Activated CD8-positive, alpha-beta memory T cell treated with anti-CD3 and anti-CD28 coated beads for 1 hour (primary cell): ENCODE measurements at places on chromosomes 1 and 21.

GRCh38 chr1:233290396-233291034 is 5.0 kb downstream of the PCNX2 start:
- no peak for DNase-seq

DNA sequence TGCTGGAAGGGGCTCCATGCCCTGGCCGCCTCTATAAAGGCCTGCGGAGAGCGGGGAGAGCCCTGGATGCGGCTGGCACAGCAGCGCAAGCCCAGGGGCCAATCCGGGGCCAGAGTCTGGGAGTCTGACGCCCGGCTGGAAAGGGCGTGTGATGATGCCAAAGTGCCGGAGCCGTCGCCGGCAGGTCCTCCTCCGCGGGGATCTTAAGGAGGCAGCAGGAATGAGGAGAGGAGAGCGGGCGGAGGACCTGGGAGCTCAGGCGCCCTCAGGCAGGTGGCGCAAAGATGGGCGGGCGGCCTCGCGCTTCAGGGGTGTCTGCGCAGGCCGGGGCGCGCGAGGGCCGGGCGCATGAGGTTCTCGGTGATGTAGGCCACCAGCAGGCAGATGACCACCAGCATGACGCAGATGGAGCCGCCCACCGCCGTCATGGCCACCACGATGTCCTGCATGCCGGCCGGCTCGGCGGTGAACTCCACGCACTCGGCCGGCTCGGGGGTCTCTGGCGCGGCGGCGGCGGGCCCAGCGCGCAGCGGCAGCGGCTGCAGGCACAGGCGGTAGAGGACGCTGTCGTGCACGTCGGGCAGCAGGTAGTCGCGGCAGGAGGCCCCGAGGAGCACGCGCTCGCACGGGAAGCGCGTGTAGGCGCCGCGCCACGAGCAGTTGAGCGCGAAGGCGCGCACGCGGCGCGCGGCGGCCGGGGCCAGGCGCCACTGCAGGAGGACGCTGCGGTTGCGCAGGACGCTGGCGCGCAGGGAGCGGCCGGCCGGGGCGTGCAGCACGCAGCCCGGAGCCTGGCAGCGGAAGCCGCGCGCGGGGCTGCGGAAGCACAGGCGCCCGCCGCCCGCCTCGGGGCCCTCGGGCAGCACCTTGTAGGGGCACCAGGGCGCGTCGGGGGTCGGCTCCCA is 653 bp downstream of the FNDC10 start:
- DNase-seq: no peak

GRCh38 chr1:87044424-87044823 is 130.0 kb downstream of the HS2ST1 start:
- DNase-seq: no peak

GRCh38 chr1:156639601-156640101 is 2.3 kb upstream of the BCAN start:
- DNase-seq: no peak

GRCh38 chr1:224505454-224506093 is 71.0 kb upstream of the WDR26 start:
- DNase-seq: no peak

- DNase-seq: no peak
These were observed 8.9 kb downstream of the CHI3L2 start for GRCh38 chr1:111236379-111236778.

GRCh38 chr1:186948535-186948934 is 119.8 kb downstream of the PLA2G4A start:
- DNase-seq: no peak

- no peak for DNase-seq
These were observed 27.8 kb downstream of the DNM3 start for GRCh38 chr1:171869097-171869496.

- no peak for DNase-seq
These were observed 107.5 kb downstream of the RGL1 start for GRCh38 chr1:183912265-183912886.

DNA sequence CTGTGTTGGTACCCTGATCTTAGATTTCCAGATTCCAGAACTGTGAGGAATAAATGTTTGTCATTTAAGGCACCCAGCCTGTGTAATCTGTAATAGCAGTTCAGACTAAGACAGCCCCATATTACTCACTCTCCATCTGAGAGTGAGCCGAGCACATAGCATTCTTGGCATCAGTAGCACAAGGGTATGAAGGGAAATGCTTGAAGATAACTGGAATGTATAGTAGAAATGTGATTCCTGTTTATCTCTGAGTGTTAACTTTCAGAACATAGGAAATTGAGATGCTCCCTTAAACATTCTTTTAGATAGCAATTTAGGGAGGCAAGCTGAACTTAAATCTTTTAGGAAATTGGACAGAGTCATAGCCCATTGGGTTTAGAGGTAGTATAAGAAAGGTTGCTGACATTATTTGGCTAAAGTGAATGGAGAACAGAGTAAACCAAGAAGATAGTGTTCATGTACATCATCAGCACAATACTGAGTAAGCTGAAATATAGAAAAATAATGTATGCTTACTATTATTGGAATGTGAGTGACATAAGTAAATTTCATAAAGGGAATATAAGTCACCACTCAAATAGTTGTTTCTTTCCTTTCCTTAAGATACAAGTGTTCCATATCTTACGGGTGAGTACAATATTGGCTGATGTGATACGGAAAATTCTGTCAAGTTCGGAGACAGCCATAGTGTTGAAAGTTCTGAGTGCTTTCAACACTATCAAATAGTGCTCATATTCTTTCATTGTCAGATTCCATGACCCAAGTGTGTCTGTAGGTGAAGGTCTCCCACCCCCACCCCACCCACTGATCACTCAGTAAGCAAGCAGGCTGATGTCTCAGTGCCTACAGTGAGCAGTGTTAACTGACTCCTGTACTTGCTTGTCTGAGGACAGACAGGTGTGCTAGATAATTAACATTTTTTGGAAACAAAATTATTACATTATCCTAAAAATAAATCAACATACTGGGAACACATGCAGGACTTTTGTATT is 73.7 kb downstream of the LRRC8D start:
- no peak for DNase-seq

GRCh38 chr1:237774246-237774645 is 116.5 kb downstream of the ZP4 start:
- no peak for DNase-seq

GRCh38 chr1:9340172-9340854 is 47.6 kb downstream of the SPSB1 start:
- no peak for DNase-seq

DNA sequence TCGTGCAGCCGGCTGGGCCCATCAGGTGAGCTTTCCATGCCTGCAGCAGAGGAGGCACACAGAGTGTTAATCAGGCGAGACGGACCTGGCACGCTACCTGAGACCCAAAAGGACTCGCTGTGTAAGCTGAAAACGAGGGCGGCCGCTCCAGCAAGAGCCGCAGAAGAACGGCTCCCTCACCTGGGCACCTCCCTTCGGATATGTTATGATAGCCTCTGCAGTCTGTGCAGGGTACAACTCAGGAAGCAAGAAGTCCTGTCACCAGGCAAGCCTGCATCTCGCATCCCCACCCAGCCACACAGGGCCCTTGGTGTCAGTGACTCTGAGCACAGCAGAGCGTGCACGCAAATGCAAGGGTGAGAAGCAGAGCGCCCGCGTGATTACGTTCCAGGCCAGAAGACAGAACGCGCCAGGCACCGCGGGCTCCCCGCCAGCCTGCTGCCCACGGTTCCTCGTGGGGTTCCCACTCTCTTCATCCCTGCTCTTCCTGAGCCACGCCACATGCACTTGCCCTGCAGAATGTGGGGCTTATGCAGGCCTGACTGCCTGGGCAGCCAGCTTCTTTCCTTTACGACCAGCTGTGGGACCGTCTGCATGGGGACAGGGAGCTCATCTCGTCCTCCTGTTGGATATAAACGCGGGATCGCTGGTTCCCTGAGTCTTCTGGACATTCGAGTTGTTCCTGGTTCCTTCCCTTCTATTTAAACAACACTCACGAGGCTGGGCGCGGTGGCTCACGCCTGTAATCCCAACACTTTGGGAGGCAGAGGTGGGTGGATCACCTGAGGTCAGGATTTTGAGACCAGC is 20.2 kb upstream of the LRRC47 start:
- no peak for DNase-seq

DNA sequence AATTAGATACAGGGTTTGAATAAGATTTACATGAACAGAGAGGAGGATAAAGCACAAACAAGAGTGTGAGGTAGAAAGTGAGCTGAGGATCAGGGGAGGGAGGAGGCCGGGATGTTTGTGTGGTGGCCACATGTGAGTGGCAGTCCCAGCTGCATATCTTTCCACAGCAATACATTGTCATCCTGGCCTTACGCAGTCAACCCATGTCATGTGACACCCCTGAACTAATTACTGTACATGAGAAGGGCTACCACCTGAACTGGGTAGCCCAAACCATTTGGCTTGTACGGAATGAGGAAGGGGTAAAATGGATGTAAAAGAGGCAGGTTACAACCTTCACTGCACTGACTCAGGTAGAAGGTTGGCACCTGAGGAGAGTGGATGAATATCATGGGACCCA is 4.2 kb downstream of the SLAMF7 start:
- DNase-seq: no peak

DNA sequence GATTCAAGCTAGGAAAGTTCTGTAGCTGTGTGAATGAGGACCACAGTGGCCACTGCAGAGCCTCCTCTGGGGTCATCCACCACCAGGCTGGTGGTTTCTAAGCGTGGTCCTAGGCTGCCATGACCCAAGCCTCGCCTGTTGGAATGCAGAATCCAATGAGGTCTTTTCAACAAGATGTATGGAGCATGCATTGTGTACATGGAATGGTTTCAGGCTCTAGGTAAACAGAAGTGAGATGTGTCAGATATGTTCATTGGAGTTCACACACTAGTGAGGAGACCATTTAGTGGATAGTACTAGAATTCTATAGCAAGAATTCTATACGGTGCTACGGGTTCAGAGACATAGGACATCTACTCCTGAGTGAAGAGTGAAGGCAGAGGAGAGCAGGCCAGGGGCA is 10.7 kb downstream of the RNU5D-1 start:
- no peak for DNase-seq

GRCh38 chr1:19643602-19644394 is at the start of gene NBL1:
Gene NBL1 (plus strand): TSS chr1:19644311. CDS start chr1:19655031, 10,720 bp downstream.
- peak; percentile 65 for DNase-seq

DNA sequence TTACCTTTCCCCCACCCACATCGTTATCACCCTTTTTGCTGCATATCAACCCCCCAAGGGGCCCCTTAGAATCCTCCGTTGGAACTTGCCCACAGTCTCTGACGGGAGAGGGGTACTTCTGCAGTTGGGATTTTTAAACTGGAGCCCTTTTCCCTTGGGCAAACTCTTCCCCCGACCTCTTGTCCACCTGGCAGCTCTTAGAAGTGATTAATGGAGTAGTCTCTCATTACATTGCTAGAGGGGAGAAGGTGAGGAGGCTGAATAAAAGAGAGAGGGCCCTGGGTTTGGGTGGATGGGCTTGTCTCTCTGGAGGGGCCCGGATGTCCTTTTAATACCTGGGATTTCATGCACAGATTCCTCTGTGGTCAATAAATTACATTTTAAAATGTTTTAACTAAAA is 27.2 kb upstream of the TSPAN2 start:
- no peak for DNase-seq

DNA sequence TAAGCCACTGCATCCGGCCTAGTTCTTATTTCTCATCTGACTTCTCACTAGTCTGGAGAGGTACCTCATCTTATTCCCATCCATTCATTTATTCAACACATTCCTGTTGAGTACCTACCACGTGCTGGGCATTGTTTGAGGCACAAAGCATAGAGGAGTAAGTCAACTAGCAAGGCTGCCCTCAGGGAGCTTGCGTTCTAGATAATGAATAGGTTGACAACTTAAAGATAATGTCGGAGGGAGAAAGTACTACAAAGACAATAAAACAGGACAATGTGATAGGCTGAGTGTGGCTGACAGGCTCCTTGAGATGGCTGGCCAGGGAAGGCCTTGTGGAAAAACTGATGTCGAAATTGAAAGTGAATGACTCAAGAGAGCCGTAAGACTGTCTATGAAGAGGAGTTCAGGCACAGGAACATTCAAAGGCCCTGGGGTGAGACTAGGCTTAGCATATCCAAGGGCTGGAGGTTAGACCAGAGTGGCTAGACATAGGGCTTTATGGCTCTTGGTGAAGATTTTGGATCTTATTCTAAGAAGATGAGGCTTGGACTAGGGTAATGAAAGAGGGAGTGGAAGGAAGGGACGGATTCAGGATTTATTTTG is 18.3 kb downstream of the SPATA21 start:
- DNase-seq: no peak

DNA sequence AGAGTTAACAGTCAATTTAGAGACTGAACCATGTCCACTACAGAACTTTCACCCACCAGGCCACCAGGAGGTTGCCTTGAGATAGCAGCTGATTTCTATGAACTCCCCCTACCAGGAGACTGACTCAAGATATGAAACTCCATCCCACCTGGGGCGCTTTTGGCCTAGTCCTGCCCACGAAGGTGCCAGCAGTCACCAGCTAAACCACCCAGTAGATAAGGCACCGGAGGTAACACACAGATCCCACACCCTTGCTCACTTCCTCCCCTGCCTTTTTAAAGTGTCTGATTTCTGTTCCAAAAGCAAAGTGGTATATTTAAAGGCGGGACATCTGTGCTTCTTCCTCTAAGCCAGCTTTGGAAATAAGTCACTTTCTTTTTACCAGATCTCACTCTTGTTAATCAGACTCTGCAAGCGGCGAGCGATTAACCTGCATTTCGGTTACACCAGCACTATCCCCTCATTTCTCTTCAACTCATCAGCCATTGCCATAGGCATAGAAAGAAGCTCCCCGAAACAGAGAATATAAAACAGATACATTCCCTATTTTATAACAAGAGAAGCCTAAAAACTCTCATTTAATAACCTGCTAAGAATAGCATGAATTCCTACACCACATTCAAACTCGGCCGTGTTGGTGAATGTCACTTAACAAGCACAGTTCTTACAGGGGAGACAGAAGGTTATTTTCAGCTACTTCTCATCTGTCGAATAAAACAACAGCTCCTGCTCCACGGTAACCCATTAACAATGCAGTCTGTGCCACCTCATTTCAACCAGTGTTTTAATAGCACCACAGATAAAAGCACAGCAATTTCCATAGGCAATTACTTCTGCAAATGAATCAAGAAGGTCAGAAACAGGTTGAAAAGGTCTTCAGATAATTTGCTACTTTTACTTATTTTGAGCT is 318.1 kb downstream of the KCNH1 start:
- no peak for DNase-seq

DNA sequence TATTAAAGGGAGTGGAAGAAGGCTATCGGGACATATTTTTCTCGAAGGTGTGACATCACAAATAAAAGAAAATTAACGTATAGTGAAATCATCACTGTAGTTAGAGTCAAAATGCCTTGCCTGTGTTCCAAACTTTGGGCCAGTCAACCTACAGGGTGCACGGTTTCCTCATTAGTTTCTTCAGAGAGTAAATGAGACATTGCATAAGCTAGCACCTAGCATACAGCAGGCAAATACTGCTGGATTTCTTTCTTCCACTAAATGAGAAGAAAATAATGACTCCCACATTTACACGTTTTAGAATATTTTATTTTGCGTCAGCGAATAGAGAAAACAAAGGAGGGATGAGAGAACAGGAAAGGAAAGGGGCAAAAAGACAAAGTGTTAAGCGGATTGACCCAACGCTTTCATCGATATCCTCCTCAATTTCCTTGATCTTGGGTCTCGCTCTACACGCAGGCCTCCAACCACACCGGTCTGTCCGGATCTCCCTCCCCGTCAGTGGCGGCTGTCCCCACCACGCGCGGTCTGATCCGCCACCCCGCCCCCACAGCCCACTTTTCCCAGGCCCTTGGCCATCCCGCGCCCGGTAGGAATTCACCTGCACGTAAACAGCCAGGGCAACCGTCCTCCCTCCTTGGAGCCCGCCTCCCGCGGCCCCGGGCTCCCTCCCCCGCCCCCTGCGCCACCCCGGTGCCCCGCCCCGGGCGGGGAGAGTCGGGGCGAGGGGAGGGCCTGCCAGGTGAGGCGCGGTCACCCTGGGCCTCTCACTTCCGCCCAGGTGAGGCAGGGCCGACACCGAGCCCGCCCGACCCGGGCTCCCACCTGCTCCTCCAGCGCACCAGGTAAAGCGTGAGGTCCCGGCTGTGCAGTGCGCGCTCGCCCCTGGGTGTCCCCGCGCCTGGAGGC is at the start of gene PATJ:
Gene PATJ, plus strand, starts transcription at position 770 of the 909 bp plus-strand sequence. CDS start 20,413 bp downstream, outside the sequence.
- DNase-seq: peak; percentile 49
